ENCODE measurements at places on chromosomes 3 and 15.

DNA sequence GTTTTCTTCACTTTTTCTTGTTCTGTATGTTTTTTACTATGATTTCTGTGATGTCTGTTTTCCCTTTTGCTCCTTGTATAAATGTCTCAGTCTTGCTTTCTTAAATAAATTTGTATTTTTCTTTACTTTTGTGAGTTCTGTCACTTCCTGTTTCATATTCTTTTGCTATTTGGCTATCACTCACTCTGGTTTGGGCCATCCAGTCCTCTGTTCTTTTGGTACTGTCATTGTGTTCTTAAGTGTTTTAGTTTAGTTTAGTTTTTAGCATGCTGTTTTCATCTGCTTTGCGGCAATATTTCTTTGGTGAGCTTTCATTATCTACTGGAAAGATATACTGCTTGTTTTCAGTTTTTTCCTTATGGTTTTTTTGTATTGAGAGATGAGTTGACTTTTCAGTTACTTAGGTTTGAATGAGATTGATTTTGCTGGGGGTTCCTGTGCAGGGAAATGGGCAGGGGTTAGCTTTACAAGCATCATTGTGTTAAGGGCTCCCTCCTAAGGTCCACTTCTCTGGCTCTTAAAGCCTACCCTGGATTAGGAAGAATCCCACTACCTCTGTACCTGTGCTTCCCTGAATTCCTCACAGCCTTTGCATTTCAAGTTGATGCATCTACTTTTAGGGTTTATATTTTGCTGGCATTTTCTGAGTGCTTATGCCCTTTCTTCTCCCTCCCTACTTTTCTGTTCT lies 35.1 kb downstream of the PDCD6IP start:
- DNase-seq = no peak

- no peak for DNase-seq
Observed at GRCh38 chr3:104206925-104207324, 1159.8 kb upstream of the ALCAM start.

GRCh38 chr3:73249047-73249446 lies 187.6 kb downstream of the EBLN2 start:
- DNase-seq = no peak

GRCh38 chr3:139689122-139689521 lies 11.3 kb upstream of the NMNAT3 start:
- no peak for DNase-seq

DNA sequence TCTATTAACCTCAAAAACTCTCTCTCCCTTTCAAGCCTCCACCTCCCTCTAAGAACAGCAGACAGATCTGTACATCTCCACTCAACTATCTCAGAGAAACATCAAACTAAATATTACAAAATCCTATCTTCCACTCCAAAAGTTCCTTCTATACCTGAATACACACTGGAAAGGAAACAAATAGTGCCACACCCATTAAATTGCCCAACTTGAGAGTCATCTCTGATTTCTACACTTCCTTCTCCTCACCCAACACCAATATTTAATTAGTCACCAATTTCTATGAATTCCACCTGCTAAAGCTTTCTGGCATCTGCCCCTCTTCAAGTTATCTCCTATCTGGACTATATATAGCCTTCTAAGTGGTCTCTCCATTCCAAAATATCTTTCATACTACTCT lies 65.8 kb downstream of the PEAK1 start:
- no peak for DNase-seq

GRCh38 chr15:42493679-42494078 lies 1.8 kb upstream of the SNAP23 start:
- DNase-seq = no peak

- no peak for DNase-seq
Observed at GRCh38 chr15:35437157-35437556, 108.8 kb downstream of the DPH6 start.

DNA sequence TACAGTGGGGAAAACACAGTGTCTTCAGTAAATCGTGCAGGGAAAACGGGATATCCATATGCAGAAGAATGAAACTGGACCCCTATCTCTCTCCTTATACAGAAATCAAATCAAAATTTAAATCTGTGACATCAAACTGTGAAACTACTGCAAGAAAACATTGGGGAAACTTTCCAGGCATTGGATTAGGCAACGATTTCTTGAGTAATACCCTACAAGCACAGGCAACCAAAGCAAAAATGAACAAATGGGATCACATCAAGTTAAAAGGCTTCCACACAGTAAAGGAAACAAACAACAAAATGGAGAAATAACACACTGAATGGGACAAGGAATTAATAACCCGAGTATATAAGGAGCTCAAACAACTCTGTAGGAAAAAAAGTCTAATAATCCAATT lies 165.3 kb downstream of the PLCL2 start:
- DNase-seq = no peak

- DNase-seq = no peak
Observed at GRCh38 chr3:107409365-107409764, 32.1 kb downstream of the CCDC54 start.

DNA sequence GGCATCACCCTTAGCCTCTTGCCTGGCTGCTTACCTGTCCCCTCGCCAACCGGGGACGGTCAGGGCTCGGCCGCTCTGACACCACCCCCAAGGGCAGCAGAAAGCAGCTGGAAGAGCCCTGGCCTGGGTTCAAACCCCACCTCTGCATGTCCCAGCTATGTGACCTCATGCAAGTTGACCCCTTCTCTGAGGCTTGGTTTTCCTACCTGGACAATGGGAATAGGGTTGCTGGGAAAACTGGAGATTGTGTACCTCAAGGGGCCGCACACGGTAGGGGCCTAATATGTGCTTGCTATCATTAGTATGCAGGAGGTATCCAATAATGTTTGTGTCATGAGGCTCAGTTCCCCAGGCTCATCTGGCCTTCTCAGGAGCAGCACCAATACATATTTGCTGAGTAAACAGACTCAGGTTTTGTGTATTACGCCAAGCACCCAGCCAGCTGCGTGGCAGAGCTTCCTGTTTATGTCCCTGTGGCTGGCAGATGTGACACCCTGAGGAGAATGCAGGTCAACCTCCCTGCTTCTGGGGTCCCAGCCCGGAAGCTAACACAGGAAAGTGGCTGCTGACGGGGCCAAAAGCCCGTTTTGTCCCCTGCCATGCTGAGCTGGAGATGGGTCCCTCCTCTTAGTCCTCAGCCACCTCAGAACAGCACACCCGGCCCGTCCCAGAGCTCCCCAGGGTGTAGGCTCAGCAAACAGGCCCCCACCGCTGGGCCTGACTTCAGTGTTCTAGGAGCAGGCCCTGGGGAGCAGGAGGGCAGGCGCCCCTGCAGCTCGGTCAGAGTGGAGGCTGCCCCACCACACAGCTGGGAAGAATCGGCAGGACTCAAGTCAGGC lies 29.7 kb downstream of the PLXND1 start:
- no peak for DNase-seq

DNA sequence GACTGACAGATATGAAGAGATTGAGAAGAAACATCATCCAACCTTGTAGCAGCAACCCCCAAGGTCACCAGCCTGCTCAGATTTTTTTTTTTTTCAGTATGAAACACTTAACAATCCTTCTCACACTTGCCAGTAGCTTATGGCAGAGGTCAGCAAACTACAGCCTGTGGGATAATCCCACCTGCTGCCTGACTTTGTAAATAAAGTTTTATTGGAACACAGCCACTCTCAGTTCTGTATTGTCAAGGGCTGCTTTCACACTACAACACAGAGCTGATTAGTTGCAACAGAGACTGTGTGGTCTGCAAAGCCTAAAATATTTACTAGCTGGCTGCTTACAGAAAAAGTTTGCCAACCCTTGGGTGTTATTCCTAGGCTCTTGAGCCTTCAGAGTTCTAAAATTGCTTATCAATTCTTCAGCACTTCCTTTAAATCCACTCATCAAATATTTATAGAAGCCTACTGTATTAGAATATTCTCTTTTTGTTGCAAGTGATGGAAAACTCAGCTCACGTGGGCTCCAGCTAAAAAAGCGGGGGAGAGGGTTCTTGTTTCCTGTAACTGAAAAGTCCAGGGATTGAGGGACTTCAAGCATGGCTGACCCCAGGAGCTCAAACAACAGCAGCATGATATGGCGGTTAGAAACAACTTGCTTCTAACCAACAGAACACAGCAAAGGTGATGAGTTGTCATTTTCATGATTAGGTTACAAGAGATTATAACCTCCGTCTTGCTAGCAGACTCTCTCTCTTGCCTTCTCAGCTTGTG lies 246.1 kb downstream of the SHQ1 start:
- DNase-seq = no peak

GRCh38 chr3:42439261-42440115 lies 29.1 kb upstream of the LYZL4 start:
- DNase-seq = no peak

GRCh38 chr3:99532246-99532645 lies 106.1 kb upstream of the COL8A1 start:
- DNase-seq = no peak

DNA sequence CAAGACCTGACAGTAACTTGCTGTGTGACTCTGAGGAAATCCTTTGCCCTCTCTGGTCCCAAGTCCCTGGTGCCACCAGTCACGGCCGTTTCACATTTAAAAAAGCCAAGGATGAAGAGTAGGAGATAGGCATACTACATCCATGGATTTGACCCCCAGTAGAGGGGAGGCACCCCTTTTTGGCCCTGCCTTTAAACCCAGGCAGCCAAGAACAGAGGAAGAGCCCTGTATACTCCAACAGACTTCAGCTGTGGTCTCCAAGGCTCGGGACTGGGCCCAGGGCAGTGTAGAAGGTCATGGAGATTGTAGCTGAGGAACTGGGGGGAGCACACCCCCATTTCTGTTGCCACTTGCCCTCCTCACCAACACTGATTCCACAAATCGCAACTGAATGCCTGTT lies 3.7 kb downstream of the CAV3 start:
- no peak for DNase-seq

DNA sequence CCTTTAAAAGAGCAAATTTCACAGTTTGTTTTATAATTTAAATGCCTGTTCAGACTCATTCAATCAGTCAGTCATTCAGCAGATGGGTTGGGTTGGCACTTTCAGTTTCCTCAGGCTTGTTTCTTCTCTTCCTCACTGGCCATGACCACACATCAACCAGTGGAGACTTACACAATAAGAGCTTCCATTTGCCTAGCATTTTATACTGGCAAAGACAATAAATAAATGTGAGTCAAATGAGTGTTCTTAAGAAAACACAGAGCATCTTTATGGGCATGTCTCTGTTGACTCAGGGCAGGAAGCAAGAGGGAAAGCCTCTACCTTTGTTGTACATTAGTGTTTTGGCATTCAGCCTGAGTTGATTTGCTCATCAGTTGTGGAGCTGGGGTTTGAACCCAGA lies 122.6 kb downstream of the EPHB1 start:
- DNase-seq = no peak
